SIG-M5 (cell line): ENCODE measurements at places on chromosomes 13 and 19.

DNA sequence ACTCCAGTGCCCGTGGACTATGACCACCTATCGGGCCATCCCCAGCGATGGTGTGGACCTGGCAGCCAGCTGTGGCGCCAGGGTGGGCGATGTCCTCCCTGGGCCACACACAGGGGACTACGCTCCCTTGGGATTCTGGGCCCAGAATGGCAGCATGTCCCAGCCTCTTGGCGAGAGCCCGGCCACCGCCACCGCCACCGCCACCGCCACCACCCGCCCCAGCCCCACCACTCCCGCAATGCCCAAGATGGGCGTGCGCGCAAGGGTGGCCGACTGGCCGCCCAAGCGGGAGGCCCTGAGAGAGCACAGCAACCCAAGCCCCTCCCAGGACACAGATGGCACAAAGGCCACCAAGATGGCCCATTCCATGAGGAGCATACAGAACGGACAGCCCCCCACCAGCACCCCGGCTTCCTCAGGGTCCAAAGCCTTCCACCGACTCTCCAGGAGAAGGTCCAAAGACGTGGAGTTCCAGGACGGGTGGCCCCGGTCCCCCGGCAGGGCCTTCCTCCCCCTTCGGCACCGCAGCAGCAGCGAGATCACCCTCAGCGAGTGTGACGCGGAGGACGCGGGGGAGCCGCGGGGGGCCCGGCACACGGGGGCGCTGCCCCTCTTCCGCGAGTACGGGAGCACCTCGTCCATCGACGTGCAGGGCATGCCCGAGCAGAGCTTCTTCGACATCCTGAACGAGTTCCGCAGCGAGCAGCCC, 142.3 kb downstream of the DPF1 start:
- DNase-seq, result no peak

DNA sequence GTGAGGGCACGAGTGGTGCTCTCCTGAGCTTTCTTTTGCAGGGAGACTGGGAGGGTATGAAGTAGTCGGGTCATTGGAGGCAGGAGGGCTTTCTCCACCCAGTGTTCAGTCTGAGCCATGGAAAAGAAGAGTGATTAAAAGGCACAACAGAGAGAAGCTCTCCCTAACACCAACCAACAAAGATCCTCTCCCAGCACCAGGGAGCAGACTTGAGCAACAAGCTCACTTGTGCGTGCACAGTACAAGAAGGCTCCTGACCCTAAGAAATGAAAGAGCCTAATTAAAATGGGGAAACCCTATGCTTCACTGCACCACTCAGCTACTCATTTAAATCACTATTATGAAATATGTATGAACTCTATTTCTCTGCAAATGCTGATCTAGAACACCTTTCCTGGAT, 276.3 kb upstream of the SOX21 start:
- no peak for DNase-seq

GRCh38 chr19:20611866-20612265, 46.3 kb upstream of the ZNF737 start:
- no peak for DNase-seq

- no peak for DNase-seq
Observed at GRCh38 chr13:47033216-47033615, 136.4 kb upstream of the HTR2A start.

DNA sequence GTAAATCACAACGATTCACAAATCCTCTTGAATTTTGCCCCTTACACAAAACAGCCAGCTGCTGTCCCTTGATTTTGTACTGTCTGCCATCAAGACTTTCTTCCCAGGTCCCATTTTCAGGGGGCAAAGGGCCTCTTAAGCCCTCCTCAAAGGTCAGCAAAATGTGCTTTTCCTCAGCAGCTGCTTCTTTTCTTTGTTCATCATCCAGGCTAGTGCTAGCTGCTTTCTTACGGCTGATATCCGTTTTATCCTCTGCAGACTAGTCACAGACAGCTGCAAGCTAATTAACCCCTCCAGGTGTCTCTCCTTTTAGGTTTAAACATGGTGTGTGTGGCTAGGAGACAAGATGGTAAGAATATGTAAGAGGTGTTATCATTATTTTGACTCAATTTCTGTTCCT, 90.9 kb downstream of the NALCN start:
- DNase-seq, result no peak

DNA sequence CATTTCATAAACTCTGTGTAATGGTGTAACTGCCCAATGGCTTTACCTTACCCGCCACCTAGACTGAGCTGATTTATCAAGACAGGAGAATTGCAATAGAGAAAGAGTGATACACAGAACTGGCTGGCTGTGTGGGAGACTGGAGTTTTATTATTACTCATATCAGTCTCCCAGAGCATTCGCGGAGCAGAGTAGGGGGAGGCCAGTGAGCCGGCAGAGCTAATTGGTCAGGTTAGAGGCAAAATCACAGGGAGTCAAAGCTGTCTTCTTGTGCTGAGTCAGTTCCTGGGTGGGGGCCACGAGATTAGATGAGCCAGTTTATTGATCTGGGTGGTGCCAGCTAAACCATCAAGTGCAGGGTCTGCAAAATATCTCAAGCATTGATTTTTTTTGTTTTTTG, 23.4 kb upstream of the SLITRK1 start:
- DNase-seq, result no peak
